ENCODE measurements at places on chromosomes 13 and 19.
A peak's percentile ranks its signal among the peaks of the same experiment; 100 is the strongest.

GRCh38 chr19:8491574-8491973 lies 10.9 kb downstream of the PRAM1 start:
- no peak overlapping the region for H3K4me3 ChIP-seq
- H3K36me3 ChIP-seq = peaks cover 40% of the 10 kb centered on the region
- peaks cover 24% of the 10 kb centered on the region for H3K4me1 ChIP-seq

DNA sequence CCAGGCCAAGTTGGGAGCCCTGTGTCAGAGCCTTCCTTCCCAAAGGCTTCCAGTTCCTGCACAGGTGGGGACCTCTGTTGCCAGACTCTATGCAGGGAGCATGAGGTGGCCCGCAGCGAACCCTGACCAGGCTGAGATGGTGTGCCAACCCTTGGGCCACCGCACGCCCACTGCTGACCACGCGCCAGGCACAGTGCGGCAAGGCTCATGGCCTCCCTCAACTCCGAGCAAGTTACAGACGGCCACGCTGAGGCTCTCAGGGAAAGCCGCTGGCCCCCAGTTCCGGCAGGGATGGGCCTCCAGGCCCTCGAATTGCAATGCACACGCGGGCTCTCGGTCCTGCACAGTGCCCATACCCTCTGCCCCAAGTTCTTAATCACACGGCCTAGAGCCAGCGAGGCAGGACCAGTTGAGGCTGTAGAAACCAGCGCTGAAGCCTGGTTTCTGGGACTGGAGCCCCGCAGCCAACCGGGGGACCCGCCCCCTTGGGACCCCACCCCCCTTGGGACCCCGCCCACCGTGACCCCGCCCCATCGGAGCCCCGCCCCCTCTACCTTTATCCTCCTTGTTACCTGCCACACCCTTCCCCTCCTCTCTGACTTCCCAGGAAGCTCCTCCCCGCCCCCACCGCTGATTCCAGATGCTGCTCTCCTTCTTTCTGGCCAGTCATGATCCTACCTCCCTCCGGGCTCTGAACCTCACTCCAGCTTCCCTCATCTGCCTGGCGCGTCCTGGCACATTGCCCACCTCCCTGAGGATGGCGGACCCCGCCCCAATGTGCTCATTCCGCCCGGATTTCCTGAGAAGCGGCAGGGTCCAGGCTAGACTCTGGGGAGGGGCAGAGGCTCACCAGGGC lies 6.0 kb downstream of the PEX11G start:
- H3K4me1 ChIP-seq = peaks cover 8% of the 10 kb centered on the region
- H3K36me3 ChIP-seq = no peaks in the 10 kb centered on the region
- no peak for DNase-seq
- H3K27me3 ChIP-seq = no peaks in the 10 kb centered on the region
- no peak overlapping the region for H3K27ac ChIP-seq
- H3K4me3 ChIP-seq = no peak overlapping the region

DNA sequence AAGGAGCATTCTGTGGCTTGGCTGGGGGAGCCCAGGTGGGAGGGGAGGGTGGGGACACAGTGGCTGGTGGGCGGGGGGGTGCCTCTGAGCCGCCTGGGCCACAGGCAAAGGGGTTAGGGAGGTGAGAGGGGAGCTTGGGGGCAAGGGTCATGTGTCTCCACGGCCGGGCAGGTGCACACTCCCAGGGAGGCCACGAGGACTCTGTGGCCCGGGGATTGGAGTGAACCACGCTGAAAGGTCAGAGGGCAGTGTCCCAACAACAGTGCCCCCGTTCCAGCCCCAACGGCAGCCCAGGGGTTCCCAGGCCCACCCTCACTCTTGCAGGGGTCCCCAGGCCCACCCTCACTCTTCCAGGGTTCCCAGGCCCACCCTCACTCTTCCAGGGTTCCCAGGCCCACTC lies 9.6 kb downstream of the C2CD4C start:
- no peak overlapping the region for H3K4me3 ChIP-seq
- H3K36me3 ChIP-seq = no peaks in the 10 kb centered on the region
- peaks cover 10% of the 10 kb centered on the region for H3K27me3 ChIP-seq
- no peak for DNase-seq
- H3K4me1 ChIP-seq = no peaks in the 10 kb centered on the region

DNA sequence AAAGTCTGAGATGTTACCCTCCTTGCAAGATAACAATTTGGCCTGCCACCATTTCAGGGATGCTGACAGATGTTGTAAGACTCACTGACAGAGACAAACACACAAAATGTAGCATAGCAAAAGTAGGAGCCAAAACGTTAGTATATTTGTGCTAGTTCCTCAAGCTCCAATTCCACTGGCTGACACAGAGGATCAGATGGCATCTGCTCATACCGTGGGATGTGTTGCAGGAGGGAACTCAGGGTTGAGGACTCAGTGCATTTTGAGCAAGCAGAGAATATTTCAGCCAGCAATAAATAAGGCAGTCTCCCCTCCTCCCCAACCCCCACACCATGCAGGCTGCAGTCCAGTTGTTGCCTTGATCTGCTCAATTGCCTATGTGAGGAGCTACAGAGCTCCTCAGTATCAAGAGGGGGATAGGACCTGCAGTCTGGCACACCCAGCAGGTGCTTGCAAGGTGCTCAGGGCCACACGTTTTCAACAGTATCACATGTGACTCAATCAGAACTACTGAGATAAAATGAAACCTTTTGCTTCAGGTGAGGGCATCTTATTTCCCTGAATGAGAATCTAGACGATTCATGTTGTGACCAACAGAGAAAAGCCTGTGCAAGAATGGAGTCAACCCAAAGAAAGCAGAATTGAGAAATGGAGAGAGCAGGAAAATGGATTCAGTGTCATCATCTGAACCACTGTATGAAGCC lies 23.6 kb upstream of the LRCH1 start:
- no peak for DNase-seq
- H3K36me3 ChIP-seq = no peaks in the 10 kb centered on the region
- no peak overlapping the region for H3K4me3 ChIP-seq
- peaks cover 5% of the 10 kb centered on the region for H3K27me3 ChIP-seq
- no peak overlapping the region for H3K27ac ChIP-seq

GRCh38 chr13:66312312-66313087 lies 917.6 kb downstream of the PCDH9 start:
- DNase-seq = no peak
- no peaks in the 10 kb centered on the region for H3K27me3 ChIP-seq

DNA sequence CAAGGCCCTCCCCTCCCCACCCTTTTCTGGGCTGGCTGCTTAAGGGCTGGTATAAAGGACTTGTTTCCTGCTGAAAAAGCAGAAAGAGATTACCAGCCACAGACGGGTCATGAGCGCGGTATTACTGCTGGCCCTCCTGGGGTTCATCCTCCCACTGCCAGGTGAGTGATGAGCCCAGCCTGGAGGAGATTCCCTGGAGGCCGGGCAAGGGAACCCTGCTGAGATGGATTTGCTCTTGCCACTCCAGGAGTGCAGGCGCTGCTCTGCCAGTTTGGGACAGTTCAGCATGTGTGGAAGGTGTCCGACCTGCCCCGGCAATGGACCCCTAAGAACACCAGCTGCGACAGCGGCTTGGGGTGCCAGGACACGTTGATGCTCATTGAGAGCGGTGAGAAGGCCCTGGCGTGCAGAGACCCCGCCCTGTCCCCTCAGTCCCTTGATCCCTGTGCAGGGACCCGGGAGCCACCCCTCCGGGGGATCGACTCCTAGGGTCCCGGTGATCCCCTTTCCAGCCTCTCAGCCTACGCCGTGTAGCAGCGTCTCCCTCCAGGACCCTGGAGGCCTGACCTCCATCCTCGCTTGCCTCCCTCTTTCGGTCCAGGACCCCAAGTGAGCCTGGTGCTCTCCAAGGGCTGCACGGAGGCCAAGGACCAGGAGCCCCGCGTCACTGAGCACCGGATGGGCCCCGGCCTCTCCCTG lies at the start of gene CD177:
TSS of gene CD177 (plus strand) at position 81 of the 699 bp plus-strand sequence. CDS start at position 110, 29 bp downstream.
- no peaks in the 10 kb centered on the region for H3K4me1 ChIP-seq
- H3K27ac ChIP-seq = no peak within 1 kb of the TSS
- no peak for DNase-seq
- no peaks in the 10 kb centered on the region for H3K36me3 ChIP-seq

DNA sequence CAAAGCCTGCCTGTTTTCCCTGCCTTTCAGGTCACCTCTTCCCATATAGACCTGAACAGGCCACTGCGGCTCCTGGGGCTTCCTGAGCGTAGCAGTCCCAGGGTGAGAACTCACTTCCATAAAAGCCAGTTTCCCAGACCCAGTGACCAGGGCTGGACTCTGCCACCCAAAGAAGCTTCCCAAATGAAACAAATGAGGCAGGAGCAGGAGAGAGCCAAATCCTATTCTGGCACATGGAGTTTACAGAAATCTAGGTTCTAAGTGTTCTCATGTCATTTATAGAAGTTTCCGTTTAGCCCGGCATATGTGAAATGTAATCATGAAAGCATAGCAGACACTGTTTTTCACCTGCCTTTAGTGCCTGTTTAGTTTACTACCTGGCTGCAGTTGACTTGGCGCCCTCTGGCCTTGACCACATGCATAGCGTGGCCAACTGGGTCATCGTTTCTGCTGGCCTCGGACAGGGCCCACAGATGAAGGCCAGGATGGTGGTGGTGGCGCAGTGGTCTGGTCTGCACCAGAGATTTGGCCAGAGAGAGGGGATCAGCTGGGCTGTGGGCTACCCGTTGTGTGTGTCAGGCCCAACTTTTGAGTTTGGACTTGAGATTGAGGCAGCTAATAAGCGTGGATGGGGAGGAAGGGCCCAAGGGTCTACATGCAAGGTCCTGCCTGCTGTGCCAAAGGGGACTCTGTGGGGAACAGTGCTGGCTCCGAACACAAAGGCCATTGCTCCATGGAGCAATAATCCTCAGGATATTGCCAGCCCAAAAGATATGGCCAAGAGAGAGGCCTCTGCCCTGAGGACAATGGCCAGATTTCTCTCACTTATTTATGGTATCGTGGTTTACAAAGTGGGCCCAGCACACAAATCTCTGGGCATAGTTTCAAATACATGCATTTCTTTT lies 43.3 kb downstream of the NFIX start:
- no peak overlapping the region for H3K27ac ChIP-seq
- no peak for DNase-seq
- no peaks in the 10 kb centered on the region for H3K36me3 ChIP-seq

DNA sequence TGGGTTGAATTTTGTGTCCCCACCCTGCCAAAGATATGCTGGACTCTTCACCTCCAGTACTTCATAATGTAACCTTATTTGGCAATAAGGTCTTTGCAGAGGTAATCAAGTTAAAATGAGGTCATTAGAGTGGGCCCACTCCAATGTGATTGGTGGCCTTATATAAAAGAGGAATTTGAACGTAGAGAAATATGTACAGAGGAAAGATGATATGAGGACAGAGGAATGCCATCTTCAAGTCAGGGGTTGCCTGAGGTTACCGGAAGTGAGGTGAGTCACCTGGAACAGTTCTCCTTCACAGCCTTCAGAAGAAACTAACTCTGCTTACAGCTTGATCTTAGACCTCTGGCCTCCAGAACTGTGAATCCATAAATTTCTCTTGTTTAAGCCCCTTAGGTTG lies 69.9 kb downstream of the GPC5 start:
- H3K4me1 ChIP-seq = no peaks in the 10 kb centered on the region
- H3K27ac ChIP-seq = no peak overlapping the region
- DNase-seq = no peak
- no peaks in the 10 kb centered on the region for H3K36me3 ChIP-seq

- H3K4me3 ChIP-seq = peak overlapping the region; percentile 50
- no peaks in the 10 kb centered on the region for H3K36me3 ChIP-seq
- peaks cover 31% of the 10 kb centered on the region for H3K4me1 ChIP-seq
- no peak overlapping the region for H3K27ac ChIP-seq
- H3K27me3 ChIP-seq = peaks cover 14% of the 10 kb centered on the region
Measured at GRCh38 chr19:44684892-44685863, 13.8 kb upstream of the CEACAM16 start.

DNA sequence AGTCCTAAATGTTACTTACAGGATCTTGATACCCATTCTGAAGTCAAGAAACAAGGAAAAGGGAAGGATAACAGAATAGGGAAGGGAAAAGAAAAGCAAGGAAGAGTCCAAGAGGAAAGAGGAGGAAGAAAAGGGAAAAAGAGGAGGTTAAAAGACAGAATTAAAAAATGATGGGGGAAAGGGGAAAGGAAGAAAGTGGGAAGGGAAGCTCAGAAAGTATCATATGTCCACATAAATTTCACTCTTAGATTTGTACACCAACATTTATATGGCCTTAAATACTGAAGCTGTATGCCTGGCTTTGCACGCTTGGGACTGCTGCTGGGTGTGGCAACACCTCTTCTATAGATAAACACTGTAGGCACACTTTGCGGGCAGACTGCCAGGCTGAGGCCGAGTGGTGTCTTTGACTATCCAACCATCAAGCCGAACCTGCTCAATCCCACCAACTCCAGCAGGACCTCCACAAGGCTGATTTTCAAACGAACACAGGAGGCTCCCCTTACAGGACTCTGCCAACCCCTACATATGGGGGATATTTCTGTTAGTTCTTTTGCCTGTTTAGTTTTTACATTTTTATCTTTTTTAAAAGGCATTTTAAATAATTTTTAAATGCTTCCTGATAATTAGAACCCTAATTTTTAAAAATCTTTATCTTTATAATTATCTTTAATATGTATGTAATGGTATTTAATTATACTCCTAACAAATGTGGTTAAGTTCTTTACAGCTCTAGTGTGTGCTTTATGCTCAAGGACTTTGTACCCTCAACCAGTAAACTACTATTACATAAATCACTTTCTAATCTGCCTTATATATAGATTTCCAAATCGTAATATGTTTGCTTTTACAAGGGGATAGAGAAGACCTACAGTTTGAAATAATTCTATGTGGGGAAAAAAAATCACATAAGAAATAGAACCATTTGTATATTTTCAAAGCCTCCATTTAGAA lies 154.2 kb downstream of the DIAPH3 start:
- no peak for DNase-seq
- no peak overlapping the region for H3K27ac ChIP-seq
- no peaks in the 10 kb centered on the region for H3K36me3 ChIP-seq
- no peak overlapping the region for H3K4me3 ChIP-seq
- H3K27me3 ChIP-seq = no peaks in the 10 kb centered on the region
- no peaks in the 10 kb centered on the region for H3K4me1 ChIP-seq

DNA sequence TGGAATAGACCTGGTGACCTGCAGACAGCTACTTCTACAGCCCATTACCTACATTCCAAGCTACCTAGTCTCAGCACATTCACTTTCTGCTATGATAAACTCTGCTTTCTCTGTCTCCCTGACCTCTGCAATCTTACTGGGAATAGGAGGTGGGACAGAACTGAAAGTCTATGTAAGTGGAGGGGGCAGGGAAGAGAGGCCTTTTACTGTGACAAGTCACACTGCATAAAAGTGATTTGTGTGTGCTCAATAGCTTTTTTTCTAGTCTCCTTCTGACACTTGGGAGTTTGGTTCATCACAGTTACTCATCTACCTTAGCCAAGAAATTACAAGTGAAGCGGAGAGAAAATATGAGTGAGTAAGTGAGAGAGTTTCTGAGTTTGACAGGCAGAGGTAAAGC lies 322.4 kb downstream of the OLFM4 start:
- no peaks in the 10 kb centered on the region for H3K4me1 ChIP-seq
- H3K4me3 ChIP-seq = no peak overlapping the region
- no peak overlapping the region for H3K27ac ChIP-seq
- no peaks in the 10 kb centered on the region for H3K36me3 ChIP-seq

Measured in activated B cell treated with CpG ODN at 0.5 μM for 24 hours (primary cell).